Thymus (tissue), 14 donors: ENCODE measurements at places on chromosomes 5 and 9. TPM values are rescaled to one million over a fixed set of nuclear protein-coding genes. Genes with fewer than 3 reads are reported as not detected.

DNA sequence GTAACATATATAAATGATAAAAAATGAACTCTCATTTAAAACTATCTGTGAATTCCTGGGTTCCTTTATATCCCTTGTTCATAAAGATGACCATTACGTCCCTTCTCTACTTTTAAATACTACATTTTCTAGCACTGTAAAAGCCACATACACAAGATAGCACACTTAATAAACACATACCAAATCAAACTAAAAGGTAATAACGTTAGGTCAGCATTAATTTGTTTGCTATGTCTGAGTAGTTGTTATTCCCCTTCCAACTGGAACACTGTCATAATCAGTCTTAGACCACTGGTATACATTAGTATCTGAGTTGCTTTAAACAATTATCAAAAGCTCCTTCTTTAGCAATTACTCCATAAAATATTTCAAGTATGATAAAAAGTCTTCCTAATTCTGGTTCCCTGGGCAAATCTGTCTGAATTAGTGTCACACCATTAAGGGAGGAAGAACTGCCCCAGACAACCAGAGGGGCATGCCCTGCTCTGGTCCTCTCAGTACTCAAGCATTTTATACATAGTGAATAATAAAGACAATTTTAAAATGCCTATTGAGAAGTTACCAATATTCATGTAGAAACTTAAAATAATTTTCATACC lies 98.1 kb downstream of the RAPGEF6 start:
- no peak for DNase-seq
- H3K27ac ChIP-seq = no peak overlapping the region
- H3K36me3 ChIP-seq = no peaks in the 10 kb centered on the region
- H3K27me3 ChIP-seq = no peaks in the 10 kb centered on the region
- peaks cover 4% of the 10 kb centered on the region for H3K4me1 ChIP-seq

The ZFP2 gene
- total RNA-seq = 1.4 TPM

DNA sequence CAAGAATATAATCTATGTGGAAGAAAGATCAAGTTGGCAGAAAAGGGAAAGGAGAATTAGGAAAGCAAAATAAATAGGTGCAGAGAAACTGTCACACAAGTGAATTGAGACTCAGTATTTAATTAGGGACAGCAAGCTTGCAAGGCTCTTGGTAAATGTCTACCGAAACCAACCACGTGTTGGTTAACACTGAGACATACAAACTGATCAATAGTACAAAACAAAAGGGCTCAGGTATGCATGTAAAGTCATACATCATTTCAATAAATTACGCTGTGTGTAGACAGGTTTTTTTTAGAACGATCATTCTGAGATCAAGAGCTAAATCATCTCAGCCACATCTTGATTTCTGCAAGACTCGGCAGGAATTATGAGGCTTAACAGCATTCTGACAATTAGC lies 225.4 kb downstream of the EBF1 start:
- DNase-seq = no peak
- H3K4me1 ChIP-seq = no peaks in the 10 kb centered on the region
- no peak overlapping the region for H3K27ac ChIP-seq
- no peaks in the 10 kb centered on the region for H3K27me3 ChIP-seq

DNA sequence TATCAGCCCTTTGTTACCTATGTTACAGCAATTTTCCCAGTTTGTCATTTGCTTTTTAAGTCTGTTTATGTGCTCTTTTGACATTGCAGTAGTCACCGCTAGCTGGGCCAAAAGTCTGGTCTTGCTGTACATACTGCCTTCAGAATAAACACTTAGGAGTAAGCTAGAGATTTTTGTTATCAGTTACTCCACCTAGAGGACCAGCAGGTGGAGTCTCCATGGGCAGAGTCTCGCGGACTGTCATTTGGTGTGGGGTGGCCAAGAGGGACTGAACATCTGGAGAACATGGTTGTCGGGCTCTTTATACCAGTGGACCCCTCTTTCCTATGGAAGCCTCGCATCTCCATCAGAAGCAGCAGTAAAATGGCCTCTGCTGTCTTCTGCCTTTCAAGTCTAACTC lies 10.8 kb upstream of the MGAT1 start:
- peaks cover 26% of the 10 kb centered on the region for H3K4me1 ChIP-seq
- H3K27ac ChIP-seq = no peak overlapping the region
- H3K27me3 ChIP-seq = no peaks in the 10 kb centered on the region
- H3K36me3 ChIP-seq = no peaks in the 10 kb centered on the region

- H3K4me3 ChIP-seq = no peak overlapping the region
- DNase-seq = no peak
- H3K27me3 ChIP-seq = no peaks in the 10 kb centered on the region
- H3K4me1 ChIP-seq = no peaks in the 10 kb centered on the region
These were observed 299.2 kb downstream of the BNC2 start for GRCh38 chr9:16571127-16571802.

DNA sequence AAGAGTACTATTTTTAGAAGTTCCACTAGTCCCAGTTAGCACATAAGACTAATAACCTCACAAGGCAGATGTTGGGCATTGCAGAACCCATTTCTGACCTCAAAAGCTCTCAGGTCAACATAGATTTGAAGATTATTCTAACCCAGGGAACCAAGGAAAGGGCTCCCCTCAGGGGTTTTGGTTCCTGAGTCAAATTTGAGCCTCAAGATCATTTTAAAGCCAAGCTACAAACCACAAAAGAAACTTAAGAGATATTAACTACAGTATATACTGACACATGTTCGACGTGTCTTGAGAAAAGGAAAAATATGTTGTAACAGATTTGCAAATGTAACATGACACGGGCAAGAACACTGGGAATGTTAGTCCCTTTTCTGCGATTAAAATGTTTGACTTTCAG lies 88.6 kb downstream of the GNAQ start:
- no peaks in the 10 kb centered on the region for H3K27me3 ChIP-seq
- H3K4me3 ChIP-seq = no peak overlapping the region
- peaks cover 17% of the 10 kb centered on the region for H3K4me1 ChIP-seq
- H3K27ac ChIP-seq = no peak overlapping the region
- no peaks in the 10 kb centered on the region for H3K36me3 ChIP-seq

The PIK3R1 gene
- 61.8 TPM for total RNA-seq

GRCh38 chr9:89877051-89878002 lies 272.5 kb downstream of the GADD45G start:
- no peak for DNase-seq
- H3K36me3 ChIP-seq = no peaks in the 10 kb centered on the region
- H3K27me3 ChIP-seq = no peaks in the 10 kb centered on the region
